ENCODE measurements at places on chromosomes 1 and 21. TPM values are rescaled to one million over a fixed set of nuclear protein-coding genes. Genes with fewer than 3 reads are reported as not detected.

- DNase-seq = no peak
These were observed 324.1 kb downstream of the BARHL2 start for GRCh38 chr1:90393025-90393424.

GRCh38 chr1:32116531-32116930 is 8.7 kb downstream of the KPNA6 start:
- DNase-seq = no peak

- DNase-seq = no peak
These were observed 55.3 kb upstream of the ROR1 start for GRCh38 chr1:63718541-63718970.

DNA sequence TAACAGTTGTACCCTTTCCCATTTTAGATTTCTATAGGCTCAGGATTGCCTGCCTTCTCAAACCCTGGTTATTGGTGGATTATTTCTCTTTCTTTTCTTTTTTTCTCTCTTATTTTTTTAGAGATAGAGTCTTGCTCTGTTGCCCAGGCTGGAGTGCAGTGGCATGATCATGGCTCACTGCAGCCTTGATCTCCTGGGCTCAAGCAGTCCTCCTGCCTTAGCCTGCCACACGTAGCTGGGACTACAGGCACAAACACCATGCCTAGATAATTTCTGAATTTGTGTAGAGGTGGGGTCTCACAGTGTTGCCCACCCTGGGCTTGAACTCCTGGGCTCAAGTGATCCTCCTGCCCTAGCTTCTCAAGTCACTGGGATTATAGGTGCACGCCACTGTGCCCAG is 58.8 kb downstream of the UCK2 start:
- no peak for DNase-seq

The PDE9A gene
- 0.28 TPM for polyA plus RNA-seq

DNA sequence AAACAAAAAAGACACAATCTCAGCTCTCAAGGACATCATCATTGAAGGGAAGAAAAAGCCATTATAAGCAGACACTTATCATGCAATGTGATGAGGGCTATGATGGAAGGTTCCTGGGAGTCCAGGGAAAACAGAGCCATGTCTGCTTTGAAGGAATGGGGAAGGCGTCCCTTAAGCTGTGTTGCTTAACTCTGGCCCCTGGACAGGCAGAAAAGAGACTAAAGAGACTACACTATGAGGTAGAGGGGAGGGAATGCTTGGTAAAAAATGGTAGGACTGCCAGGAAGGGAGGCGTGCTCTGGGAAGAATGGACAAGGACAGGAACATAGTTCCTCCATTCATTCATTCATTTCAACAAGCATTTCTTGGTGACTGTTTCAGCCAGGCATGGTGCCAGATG is 21.2 kb downstream of the ASAP3 start:
- no peak for DNase-seq

DNA sequence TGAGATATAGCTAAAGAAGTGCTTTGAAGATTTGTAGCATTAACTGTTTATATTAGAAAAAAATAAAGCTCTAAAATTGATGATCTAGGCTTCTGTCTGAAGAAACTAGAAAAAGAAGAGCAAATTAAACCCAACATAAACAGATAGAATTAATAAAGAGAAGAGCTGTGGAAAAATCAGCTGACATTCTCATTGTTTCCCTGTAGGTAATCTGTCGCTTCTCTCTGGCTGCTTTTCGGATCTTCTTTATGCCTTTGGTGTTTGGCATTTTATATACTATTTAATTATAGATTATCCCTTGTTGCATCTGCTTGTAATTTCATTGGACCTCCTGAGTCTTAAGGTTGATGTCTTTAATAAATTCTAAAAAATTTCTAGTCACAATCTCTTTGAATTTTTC is 59.8 kb downstream of the MPZL1 start:
- no peak for DNase-seq

Data from SK-N-SH (cell line).